ENCODE measurements at places on chromosomes 2 and 18.

GRCh38 chr2:72926368-72926767 lies 9.0 kb downstream of the EMX1 start:
- no peak for DNase-seq

- peak; percentile 45 for DNase-seq
Observed at GRCh38 chr2:206642075-206643025, at the start of gene FAM237A. Gene FAM237A (plus strand): TSS chr2:206642487. CDS start chr2:206644237, 1,750 bp downstream.

DNA sequence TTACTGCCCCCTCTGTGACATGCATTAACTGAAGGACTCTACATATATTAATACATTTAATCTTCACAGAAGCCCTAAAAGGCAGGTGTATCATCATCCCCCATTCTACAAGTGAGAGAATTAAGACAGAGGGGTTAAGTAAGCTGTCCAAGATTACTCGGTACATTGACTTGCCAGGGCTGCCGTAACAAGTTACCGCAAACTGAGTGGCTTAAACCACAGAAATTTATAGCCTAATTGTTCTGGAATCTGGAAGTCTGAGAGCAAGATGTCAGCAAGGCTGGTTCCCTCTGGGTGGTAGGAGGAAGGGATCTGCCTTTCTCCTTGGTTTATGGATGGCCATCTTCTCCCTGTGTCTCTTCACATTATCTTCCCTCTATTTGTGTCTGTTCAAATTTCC lies 605.5 kb downstream of the EPHA4 start:
- DNase-seq, result no peak

- no peak for DNase-seq
Observed at GRCh38 chr18:8983195-8983594, 119.3 kb upstream of the NDUFV2 start.

DNA sequence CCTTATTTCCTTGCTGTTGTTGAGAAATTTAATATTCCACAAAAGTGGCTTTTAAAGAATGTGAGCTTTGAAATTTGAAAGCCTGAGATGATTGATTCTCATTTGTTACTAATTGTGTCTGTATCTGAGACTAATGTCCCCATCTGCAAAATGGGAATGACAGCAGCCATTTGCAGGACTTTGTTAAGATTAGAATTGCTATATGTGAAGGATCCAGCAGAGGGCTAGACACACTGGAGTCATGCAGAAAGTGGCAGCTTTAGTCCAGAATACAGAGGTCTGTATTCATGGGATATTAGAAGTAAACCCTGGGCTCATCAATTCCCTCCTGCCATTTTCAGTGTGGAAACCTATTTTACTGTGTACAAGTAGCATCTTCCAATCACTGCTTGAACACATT lies 296.5 kb upstream of the GYPC start:
- no peak for DNase-seq

- DNase-seq, result no peak
Observed at GRCh38 chr18:41955688-41956087, 654 bp downstream of the PIK3C3 start.

GRCh38 chr18:14936313-14936712 lies 188.3 kb downstream of the ANKRD30B start:
- no peak for DNase-seq

DNA sequence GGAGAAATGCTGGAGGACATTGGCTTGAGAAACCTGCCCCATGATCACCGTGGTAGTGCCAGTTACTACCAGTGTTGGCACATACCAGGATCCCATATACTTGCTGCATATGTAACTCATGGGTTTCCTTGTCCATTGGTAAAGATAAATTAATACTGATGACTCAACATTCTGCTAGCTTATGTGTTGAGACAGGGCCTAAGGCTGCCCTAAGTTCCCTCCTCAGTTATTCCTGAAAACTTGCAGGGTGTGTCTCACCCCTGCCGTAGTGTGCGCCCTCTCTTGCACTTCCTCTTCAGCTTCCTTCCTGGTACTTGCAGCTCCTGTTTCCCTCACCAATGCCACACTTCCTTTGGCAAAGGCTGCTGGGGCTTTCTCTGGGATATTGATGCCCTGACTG lies 4.3 kb upstream of the INO80C start:
- no peak for DNase-seq

GRCh38 chr2:74275228-74275627 lies 68.0 kb downstream of the SLC4A5 start:
- DNase-seq, result no peak

DNA sequence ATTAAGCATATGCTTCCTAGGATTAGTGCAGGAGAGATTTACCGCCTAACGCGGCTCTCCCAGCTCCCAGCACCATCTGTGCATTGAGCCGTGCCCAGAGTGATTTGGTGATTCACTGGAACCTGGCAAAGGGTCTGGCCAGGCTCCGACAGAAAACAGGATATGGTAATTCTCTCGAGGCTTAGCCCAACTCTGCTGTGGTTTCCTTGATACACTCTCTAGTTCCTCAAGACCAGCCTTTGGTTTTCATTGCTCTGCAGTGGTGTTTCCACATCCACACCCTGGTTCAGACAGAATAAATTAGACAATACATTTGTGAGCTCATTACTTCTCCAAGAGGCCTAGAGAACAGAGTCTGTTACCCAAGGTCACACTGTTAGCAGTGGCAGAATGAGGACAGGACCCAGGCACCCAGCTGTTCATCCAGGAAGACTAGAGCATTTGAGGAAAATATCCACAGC lies 23.0 kb upstream of the SMAD2 start:
- DNase-seq, result no peak

DNA sequence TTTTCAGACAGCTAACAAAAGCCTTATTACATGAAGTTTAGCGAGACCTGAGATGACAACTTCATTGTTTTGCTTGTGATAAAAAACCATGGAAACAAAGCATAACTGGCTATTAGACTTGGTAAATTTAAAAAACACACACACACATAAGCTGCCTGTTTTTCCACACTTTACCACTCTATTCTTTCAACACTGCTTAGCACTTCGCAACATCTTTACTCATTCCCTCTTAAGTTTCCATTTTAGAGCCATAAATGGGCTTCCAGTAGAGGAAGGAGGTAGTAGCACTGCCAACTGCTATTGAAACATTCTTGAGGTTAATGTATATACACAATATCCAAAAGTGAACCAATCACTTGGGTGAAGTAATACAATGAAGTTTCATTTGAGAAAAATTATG lies 54.1 kb downstream of the BAZ2B start:
- no peak for DNase-seq

DNA sequence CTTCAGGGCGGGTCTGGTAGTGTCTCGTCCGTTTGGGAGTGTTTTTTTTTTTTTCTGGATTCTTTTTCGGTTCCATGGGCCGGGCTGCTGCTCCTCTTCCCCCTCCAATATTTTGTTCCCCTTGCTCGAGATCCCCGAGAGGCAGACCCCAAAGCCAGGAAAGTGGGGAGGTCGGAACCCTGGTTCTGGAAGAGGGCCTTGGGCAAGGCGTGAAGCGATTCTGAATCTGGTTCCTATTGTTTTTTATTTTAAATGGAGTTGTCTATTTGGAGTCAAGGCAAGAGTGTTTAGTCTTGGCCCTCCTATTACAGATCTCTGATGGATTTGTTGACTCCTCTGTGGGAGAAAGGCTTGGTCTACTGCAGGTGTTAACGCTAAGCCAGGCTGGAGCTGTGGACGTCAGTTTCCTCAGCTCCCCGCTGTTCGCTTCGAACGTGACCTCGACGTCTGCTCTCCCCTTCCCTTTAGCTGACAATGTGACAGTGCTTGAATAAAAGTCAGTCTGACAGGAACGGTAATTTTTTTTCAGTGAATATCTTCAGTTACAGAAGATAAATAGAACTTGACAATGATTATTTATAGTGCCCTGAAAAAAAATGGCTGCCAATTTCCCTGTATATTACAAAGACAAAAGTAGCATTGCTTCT lies 683 bp upstream of the DNAJC27 start:
- DNase-seq, result no peak

GRCh38 chr2:233928594-233929351 lies 11.6 kb downstream of the TRPM8 start:
- no peak for DNase-seq

DNA sequence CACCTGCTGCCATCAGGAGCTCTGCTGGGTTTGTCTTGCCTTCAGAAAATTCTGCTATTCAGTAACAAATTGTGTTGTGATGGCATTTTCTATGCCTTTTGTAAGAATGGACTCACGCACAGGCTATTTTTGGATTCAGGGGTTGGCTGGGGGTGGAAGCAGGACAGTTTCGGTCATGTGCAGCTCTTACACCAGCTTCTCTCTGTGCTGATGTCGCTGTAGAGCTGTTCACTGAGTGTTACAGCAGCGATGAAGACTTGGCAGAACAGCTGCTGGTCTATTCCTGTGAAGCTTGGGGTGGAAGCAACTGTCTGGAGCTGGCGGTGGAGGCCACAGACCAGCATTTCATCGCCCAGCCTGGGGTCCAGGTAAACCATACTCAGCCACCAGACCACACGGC lies 49.2 kb downstream of the TRPM8 start:
- DNase-seq, result peak; percentile 41

DNA sequence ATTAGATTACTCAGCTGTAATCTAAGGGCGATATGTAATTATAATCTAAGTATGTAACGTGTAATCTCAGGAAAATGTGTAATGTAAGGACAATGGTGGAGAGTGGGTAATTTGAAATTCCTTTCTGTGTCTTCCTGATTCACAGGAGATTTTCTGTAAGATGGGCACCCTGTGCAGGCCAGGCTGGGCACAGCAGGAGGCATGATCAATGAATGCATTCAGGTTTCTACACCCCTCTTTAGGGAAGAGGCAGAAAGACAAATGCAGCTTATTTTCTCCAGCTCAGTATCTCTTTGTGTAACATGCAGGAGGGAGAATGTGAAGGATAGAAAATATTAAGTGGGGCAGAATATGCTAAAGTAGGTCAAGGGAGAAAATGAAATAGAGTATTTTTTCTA lies 320.1 kb downstream of the PIK3C3 start:
- DNase-seq, result no peak

DNA sequence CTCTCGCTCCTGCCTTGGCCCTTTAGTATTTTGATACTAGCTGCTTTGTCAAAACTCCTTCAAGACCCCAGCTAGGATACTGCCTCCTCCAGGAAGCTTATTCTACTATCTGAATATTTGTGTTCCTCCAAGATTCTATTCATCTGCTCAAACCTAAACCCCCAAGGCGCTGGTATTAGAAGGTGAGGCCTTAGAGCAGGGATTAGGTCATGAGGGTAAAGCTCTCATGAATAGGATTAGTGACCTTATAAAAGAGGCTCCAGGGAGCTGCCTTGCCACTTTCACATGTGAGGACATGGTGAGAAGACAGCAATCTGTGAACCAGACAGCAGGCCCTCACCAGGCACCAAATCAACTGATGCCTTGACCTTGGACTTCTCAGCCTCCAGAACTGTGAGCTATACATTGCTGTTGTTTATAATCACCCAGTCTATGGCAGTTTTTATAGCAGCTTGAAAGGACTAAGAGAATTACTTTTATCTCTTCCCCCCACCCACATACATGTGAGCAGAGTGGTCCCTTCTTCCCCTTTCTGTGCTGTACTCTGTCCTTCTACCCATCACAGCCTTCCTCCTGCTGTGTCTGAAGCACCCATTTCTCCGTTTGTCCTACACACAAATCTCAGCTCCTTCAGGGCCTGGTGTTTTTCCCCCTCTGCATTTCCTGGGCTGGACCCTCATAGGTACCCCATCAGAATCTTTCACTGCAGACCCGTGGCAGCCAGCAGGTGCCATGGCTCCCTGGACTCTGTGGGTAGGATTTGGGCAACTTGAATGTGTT lies 54.5 kb downstream of the HS1BP3 start:
- DNase-seq, result no peak

DNA sequence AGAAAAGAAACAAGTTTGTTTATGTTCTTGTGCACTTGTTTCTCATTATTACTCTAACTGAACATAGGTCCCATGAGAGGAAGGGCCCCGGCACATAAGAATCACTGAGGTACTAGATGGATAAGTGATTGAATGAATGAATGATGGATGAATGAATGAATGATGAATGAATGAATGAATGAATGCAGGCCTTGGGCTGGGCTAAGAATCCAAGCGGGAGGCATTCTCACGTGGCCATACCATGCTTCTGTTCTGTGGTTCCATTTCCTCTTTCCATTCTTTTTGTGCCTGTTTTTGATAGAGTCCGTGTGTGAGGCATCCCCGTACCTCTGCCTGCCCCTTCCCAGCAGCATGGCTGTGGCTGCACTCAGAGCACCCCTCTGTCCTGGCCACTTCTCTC lies 94.8 kb downstream of the SH3BP4 start:
- DNase-seq, result no peak

Data from heart right ventricle (tissue), 16 donors.